ENCODE measurements at places on chromosomes 7 and 10. TPM values are rescaled to one million over a fixed set of nuclear protein-coding genes. Genes with fewer than 3 reads are reported as not detected.
A peak's percentile ranks its signal among the peaks of the same experiment; 100 is the strongest.

DNA sequence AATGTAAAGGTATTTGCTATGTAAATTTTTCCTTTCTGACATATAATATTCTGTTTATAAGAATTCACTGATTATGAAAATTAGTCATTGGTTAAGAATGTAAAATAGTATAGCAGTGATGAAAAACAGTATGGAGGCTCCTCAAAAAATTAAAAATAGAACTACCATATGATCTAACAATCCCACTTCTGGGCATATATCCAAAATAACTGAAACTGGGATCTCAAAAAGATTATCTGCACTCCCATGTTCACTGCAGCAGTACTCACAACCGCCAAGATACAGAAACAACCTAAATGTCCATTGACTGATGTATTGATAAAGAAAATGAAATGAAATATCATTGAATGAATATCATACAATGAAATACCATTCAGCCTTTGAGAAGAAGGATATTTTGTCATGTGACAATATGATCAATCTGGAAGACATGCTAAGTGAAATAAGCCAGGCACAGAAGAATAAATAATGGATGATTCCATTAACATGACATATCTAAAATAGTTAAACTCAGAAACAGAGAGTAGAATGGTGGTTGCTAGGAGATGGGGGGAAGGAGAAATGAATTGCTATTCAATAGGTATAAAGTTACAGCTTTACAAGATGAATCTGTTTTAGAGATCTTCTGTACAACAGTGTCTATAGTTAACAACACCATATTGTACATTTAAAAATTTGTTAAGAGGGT lies 14.0 kb downstream of the C10orf88 start:
- no peak for DNase-seq
- no peak overlapping the region for H3K4me3 ChIP-seq
- no peak overlapping the region for H3K27ac ChIP-seq
- H3K36me3 ChIP-seq, result no peaks in the 10 kb centered on the region

DNA sequence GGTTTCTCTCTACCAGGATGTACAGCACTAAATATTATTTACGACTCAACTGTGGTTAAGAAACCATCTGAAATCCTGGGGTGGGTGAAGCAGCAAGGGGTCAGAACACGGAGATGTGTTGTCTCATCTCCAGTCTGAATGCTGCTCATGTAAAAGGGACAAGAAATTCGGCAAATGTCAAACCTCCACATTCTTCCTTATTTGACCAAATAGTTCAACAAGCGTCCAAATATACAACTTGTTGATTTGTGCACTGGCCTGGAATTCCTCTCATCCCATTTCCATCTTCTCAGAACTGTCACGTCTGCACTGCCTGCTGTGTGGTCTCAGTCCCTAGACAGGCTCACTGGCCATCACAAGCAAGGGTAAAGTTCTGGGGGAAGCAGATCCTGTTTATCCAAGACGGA lies 520.0 kb downstream of the PARD3 start:
- no peaks in the 10 kb centered on the region for H3K36me3 ChIP-seq
- no peak overlapping the region for H3K4me3 ChIP-seq
- H3K27me3 ChIP-seq, result no peaks in the 10 kb centered on the region
- DNase-seq, result no peak
- H3K4me1 ChIP-seq, result no peaks in the 10 kb centered on the region
- H3K27ac ChIP-seq, result no peak overlapping the region

- no peaks in the 10 kb centered on the region for H3K27me3 ChIP-seq
- DNase-seq, result no peak
- H3K4me1 ChIP-seq, result no peaks in the 10 kb centered on the region
- no peak overlapping the region for H3K27ac ChIP-seq
- H3K4me3 ChIP-seq, result no peak overlapping the region
Measured at GRCh38 chr7:17095931-17096330, 202.5 kb upstream of the AHR start.

DNA sequence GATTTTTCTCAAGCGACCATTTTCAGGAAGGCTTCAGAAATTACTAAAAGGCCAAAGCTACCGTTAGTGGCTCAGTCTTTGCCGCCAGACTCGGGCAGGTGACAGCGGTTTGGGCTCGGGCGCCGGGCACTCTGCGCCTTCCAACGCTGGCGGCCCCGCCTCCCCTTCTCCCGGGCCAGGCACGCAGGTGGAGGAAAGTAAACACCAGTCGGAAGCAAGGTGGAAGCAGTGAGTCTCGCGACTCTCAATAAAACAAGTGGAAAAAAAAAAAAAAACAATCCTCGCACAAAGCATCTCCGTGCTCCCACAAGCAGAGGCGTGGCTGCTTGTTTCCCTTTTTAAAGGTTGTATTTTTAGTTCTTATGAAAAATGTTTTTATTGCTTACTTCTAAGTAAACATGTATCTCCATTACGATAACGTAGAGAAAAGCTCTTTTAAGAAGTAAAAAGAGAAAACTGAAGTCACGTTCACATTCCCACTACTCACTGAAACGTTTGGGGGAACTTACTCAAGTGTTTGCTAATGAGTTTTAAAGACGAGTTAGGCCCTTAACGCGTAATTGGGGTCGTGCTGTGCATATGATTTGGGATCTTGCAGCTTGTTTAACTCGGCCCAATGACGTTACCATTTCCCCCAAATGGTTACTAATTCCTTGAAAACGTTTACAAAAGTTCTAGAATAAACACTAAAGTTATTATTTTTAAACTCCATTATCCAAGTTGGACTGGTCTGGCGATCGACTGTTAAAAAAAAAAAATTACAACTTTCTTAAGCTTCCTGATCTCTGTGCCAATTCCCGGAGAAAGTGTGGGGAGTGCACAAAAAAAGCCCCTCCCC lies 864 bp downstream of the CDCA7L start:
- peak overlapping the region; percentile 69 for H3K4me3 ChIP-seq
- H3K27ac ChIP-seq, result peak overlapping the region; percentile 47
- DNase-seq, result peak; percentile 62

GRCh38 chr10:11246752-11247467 lies 229.2 kb downstream of the CELF2 start:
- H3K27ac ChIP-seq, result peak overlapping the region; percentile 52
- H3K4me1 ChIP-seq, result peaks cover 34% of the 10 kb centered on the region
- DNase-seq, result no peak
- H3K36me3 ChIP-seq, result no peaks in the 10 kb centered on the region

IFIT1B gene
- total RNA-seq, result not detected
